NCI-H2081 treated with DMSO at 0.1 percent for 48 hours (cell line): ENCODE measurements at places on chromosomes 16 and 17.

GRCh38 chr16:80623376-80623775 lies 82.6 kb downstream of the DYNLRB2 start:
- no peak for DNase-seq

DNA sequence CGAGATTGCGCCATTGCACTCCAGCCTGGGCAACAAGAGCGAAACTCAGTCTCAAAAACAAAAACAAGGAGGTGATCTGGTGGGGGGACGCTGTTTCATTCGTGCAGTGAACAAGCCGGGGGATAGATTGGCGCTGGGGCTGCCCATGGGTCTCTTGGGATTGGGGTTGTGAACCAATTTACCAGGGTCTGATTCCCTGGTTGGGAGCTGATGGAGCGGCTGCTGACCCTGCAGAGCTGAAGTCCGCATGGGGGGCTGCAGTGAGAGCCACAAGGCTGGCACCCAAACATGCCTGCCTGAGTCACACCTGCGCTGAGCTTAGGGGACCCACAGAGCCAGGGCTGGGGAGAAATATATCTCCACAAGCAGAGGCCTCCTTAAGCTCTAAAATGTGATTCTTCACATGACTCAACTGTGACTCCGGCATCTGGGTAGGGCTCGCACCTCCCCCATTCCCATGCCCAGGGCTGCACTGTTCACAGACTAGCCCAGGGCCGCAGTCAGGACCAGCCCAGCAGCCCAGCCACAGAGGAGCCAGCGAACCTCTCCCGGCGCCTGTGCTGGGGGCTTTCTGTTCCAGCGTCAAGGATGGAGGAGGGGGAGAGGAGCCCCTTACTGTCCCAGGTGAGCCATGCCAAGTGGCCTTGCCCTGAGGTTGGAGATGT lies 5.0 kb downstream of the TSPAN10 start:
- DNase-seq, result no peak

DNA sequence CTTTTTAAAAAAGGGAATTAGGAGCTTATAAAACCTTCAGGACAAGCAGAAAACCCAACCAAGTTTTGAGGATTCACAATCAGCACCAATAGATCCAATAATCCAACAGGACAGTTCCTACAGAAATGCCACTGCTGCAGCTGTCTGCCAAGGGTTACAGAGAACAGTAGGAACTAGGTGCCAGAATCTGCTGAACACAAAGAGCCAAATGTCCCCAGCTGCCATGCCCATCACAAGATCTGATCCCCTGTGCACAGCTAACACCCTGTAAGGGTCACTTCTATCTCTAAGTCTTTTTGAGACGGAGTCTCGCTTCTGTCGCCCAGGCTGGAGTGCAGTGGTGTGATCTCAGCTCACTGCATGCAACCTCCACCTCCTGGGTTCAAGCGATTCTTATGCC lies 262.3 kb downstream of the STX8 start:
- DNase-seq, result no peak

GRCh38 chr16:17467923-17468540 lies 2.7 kb downstream of the XYLT1 start:
- DNase-seq, result no peak

GRCh38 chr16:51405361-51405760 lies 254.3 kb upstream of the SALL1 start:
- no peak for DNase-seq

GRCh38 chr16:51577621-51578303 lies 426.7 kb upstream of the SALL1 start:
- no peak for DNase-seq
